Femur (tissue), 1 donor: ENCODE measurements at places on chromosomes 3 and 15.

GRCh38 chr3:117150628-117151027 lies 441.0 kb downstream of the TUSC7 start:
- no peak for DNase-seq

DNA sequence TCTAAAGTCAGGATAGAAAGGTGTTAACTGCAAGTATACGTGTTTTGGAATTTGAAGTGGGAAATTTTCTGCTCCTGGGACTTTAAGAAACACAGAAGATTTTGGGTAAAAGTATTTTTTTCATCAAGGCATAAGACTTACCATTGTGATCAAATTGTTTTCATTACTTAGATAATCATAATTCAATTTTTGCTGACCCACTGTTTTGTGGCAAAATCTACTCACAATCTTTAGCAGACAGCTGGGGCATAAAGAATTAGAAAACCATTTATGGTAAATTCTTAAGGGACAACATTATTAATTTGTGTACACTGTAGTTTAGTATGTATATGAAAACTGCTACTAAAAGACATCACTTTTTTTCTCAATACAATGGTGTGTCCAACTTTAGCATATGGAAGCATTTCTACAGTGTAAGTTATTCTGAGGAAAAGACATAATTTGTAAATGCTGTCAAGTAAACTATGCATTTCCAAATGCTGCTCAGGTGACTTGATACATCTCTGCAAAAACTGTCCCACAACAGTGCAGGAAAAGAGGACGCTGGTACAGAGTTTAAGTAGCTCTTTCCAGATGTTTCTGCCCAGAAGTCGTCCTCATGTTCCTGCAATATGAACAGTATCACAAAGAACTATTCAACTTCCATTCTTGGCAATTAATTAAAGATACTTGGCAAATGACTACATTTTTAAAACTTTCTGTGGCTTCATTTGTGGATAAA lies 52.3 kb downstream of the THSD4 start:
- DNase-seq = no peak

DNA sequence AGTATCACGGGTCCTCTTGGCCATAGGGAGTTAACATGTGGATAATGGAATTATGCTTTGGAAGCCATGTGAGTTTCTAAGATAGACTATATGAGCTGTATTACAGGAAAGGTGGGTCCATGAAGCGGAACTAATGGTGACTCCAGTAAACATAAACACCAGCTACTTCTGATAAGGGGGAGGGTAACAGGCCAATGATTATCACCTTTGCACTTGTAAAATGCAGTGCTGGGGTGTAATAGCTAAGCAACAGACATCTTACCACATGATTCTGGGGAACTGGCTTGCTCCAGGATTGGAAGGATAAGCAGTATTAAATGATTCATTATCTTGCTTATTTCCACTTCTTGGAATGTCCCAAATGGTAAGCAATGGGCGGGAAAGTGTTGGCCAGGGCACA lies 61.4 kb upstream of the CD47 start:
- no peak for DNase-seq

- DNase-seq = no peak
Measured at GRCh38 chr3:5073374-5074085, 48.6 kb upstream of the ARL8B start.

DNA sequence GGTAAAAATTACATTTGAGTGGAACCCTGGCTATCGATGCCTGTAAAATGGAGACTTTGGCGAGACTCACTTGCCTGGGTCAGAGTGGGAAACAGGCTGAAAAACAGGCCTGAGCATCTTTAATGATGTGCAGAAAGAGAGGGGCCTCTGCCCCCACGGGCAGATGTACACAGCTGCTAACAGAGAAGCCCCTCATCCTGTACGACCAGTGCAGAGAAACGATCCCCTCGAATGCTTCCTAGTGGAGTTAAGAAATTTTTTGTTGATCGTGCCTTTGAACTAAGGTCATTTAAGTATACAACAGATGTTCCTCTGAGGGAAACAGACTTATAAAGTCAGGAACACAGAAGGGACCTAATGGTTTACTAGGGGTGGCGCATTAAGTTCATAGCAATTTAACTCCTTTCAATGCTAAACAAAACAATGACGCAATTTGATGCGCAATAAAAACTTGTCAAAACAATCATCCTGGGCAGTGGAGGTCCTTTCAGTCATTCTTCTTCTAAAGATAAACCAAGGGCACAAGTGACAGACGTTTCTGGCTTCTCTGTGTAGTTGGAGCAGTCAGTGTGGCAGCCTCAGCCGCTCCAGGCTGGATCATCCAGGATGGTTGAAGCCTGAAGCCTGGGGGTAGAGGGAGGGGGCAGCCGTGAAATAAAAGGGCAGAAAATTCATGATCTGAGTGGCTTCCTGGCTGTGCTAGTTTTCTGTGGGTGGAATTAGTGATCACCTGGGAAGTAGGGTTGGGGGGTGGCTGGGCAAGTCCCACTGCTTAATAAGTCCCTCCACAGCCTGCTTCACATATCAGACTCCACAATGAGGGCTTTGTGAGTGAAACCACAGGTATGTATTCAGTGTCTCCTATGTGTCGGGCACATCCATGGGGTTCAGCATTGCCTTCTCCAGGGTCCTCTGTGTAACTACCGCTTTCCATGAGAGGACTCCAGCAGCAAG lies 50.8 kb upstream of the MRPS22 start:
- no peak for DNase-seq
